ENCODE measurements at places on chromosomes 7 and 10. TPM values are rescaled to one million over a fixed set of nuclear protein-coding genes. Genes with fewer than 3 reads are reported as not detected.

Gene FAM221A
- total RNA-seq, result 10.3 TPM

DNA sequence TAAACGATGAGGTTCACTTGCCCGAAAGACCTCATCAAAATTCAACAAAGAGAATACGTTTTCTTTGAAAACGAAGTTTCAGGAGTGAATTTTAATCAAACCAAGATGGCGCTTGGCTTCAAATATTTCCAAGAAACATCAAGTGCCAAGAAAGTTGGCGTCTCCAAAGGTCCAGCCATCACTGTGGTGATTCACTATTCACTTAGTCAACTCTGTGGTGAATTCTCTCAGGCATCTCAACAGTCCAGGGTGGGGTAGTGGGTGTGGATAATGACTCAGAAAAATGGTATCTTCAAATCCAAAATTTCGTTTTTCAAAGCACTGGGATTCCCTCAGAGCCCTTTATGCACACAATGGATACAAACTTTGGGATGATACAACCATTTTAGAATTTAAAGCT lies 133.1 kb downstream of the SVIL start:
- H3K27ac ChIP-seq, result no peak overlapping the region
- no peaks in the 10 kb centered on the region for H3K27me3 ChIP-seq
- no peak for DNase-seq
- no peak overlapping the region for H3K4me3 ChIP-seq
- H3K4me1 ChIP-seq, result no peaks in the 10 kb centered on the region

GRCh38 chr7:1704811-1705738 lies 35.0 kb downstream of the ELFN1 start:
- no peaks in the 10 kb centered on the region for H3K27me3 ChIP-seq
- DNase-seq, result peak; percentile 28
- H3K27ac ChIP-seq, result no peak overlapping the region

- no peak overlapping the region for H3K4me3 ChIP-seq
- no peak for DNase-seq
- H3K27ac ChIP-seq, result no peak overlapping the region
- H3K4me1 ChIP-seq, result no peaks in the 10 kb centered on the region
- H3K36me3 ChIP-seq, result no peaks in the 10 kb centered on the region
- no peaks in the 10 kb centered on the region for H3K27me3 ChIP-seq
These were observed 57.1 kb downstream of the AOAH start for GRCh38 chr7:36667007-36667745.

GRCh38 chr7:150626696-150627095 lies 5.5 kb downstream of the GIMAP6 start:
- H3K4me3 ChIP-seq, result no peak overlapping the region
- no peaks in the 10 kb centered on the region for H3K27me3 ChIP-seq
- no peak overlapping the region for H3K27ac ChIP-seq
- peaks cover 29% of the 10 kb centered on the region for H3K36me3 ChIP-seq
- DNase-seq, result no peak

DNA sequence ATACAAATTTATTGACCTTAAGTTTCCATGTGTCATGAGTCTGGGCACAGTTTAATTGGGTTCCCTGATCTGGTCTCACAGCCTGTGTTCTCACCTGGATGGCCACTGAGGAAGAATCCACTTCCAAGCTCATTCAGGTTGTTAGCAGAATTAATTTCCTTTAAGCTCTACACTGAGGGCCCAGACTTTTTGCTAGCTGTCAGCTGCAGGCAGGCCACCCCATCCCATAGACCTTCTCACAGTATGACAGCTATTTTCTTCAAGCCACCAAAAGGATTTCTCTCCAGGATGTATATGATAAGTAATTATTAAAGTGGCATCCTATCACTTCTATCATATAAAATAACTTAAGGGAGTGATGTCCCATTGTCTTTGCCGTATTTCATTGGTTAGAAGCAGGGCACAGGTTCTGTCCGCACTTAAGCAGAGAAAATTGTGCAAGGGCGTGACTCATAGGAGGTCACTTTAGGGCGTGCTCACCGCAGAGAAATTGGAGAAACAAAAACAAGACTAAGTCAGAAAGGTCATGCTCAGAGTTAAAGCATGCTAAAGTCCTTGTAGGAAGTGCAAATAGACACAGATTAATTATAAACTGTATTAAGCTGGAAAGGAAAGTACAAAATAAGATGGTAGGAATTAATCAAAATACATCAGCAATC lies 109.9 kb downstream of the AHR start:
- H3K4me1 ChIP-seq, result peaks cover 28% of the 10 kb centered on the region
- H3K27me3 ChIP-seq, result no peaks in the 10 kb centered on the region
- H3K4me3 ChIP-seq, result no peak overlapping the region
- no peak overlapping the region for H3K27ac ChIP-seq
- no peaks in the 10 kb centered on the region for H3K36me3 ChIP-seq

Gene FIGNL1
- 5.0 TPM for total RNA-seq

Gene LRCH4
- total RNA-seq, result 80.3 TPM

DNA sequence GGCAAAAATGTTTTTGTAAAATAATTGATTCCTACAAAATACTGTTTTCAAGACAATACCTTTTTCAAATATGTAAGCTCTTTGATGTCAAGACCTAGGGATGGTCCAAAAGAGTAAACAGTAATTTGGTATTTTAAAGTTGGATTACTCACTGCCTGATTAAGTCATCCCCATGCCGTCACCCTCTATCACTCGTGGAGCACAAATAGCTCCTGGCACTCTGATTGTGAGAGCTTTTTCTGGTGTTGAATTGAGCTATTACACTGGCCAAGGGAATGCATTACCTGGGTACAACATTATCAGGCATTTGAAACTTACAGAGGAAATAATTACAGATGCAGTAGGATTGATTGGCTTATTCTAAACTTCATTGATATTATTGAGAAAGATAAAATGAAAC lies 231.9 kb upstream of the GRM3 start:
- H3K4me1 ChIP-seq, result no peaks in the 10 kb centered on the region
- no peak overlapping the region for H3K4me3 ChIP-seq
- no peaks in the 10 kb centered on the region for H3K36me3 ChIP-seq

GRCh38 chr7:36198854-36199266 lies 45.8 kb downstream of the EEPD1 start:
- H3K27ac ChIP-seq, result no peak overlapping the region
- no peak overlapping the region for H3K4me3 ChIP-seq
- DNase-seq, result no peak
- no peaks in the 10 kb centered on the region for H3K36me3 ChIP-seq

Measured in lower lobe of right lung (tissue), 2 donors.